Activated T-helper 17 cell treated with anti-CD3 and anti-CD28 coated beads, Interleukin-2, amount 50 U/mL, for 72 hours (primary cell): ENCODE measurements at places on chromosomes 6 and 20.

DNA sequence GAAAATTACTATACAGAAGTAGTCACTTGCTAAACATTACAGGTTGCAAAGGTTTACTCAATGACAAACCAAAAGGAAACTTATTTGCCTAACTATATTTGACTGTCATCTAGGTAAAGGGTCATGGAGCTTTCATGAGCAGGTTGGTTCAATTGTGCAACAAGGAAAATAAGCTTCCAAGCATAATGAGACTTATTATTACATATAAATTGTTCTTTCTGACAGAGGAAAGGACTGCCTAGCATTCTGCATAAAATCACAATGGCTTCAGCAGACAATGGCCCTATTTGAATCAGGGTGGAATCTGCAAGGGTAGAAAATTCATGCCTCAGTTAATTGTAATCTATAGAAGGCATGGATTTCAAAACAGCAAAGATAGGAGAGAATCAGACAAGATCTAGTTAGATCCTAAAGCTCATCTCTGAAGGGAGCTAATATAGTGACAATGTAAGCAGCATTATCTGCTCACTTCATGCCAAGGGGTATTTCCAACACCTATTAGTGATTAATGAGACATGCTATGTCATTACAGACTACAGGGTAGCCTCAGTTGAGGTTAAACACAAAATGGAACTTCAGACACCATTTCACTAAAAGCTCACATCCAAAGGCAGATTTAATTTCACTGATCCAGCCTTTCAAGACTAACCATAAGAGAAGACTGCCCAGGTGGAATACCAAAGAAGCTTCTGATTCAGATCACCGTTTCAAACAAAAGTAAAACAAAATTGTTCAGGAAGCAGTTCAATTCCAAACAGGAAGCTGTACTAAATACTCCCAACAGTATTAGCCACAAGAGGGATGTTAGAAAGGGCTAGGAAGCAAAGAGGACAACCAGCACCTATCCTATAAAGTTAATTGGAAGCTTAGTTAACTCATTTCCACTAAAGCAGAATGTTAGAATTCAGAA is 8.5 kb downstream of the STAU1 start:
- ATAC-seq: peak; percentile 32

- no peak for ATAC-seq
Measured at GRCh38 chr6:162306616-162307015, 420.9 kb downstream of the PRKN start.

DNA sequence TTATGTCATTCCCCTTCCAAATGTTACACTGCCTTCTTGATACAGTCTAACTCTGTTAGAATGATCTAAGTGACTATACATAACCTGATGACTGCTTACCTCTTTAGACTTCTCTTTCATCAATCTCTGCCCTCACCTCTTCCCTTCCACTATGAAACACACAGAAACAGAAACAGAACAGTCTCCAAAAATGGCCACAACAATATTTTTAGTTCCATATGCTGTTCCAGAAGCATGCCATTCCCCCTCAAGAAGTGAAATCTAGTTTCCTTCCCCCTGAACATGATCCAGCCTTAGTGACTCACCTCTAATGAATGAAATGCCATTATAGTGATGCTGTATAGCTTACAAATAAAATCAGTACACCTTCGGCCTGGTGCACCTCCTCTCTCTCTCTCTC is 229.3 kb upstream of the TENT5A start:
- no peak for ATAC-seq

DNA sequence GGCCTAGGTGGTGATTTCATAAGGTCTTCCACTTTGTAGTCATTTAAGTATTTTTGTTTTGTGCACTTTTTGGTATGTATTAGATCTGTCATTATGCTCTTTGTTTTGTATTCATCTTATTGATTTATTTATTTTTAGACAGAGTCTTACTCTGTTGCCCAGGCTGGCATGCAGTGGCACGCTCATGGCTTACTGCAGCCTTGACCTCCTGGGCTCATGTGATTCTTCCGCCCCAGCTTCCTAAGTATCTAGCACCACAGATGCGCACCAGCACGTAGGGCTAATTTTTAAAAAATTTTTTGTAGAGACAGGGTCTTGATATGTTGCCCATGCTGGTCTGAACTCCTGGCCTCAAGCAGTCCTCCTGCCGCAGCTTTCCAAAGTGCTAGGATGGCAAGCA is 30.6 kb downstream of the TPX2 start:
- no peak for ATAC-seq

- ATAC-seq: no peak
Measured at GRCh38 chr20:56929606-56930005, 300.5 kb downstream of the TFAP2C start.

DNA sequence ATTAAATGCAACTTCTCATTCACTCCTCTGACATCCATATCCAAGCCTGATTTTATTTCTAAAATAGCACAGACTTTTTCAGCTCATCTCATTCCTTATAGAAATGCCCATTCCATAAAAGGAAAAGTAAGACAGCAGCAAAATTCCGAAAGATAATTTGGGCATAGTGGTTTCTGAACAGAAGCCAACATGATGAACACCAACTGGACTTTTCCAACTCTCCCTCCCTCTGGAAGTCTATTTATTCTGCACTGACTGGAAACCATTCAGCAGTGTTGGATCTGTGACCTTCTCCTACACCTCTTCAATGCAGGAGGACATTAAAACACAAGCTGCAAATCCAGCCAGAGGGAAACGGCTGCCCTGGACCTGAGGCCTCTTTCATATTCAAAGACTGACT is 306.2 kb upstream of the NT5E start:
- no peak for ATAC-seq

DNA sequence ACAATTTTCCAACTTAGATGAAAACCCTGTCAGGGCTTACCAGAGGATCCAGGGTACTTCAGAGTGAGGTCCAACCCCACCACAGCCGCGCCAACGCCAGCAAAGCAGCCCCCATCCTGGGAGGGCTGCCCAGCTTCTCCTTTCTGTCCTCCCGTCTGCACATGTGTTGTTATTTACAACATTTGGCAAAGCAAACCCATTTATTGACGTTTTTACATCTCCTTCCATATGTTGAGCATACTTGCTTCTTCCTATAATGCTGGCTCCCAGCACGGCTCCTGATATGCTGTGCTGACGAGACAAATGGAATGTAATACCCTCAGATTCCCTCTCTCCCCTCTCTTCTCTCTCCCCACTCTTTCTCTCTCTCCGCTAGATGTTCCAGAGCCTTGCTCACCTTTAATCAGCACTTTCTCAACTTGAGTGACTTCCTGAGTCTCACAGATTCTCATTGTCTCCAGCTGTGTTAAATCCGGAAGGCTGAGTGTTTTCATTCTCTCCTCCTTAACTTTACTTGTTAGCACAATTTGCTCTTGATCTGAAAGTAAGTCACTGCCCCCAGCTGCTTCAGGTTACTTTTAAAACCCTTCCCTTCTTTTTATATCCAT is 22.7 kb downstream of the RCAN2 start:
- ATAC-seq: no peak

- ATAC-seq: no peak
Measured at GRCh38 chr6:147430811-147431210, 77.7 kb upstream of the SAMD5 start.

- no peak for ATAC-seq
Measured at GRCh38 chr20:3857405-3857804, 10.8 kb downstream of the MAVS start.
